Urinary bladder (tissue), 4 donors: ENCODE measurements at places on chromosomes 5 and 9.

- no peak for DNase-seq
Measured at GRCh38 chr5:80620211-80620610, 34.2 kb upstream of the MSH3 start.

GRCh38 chr9:89770531-89771174, 165.8 kb downstream of the GADD45G start:
- no peak for DNase-seq

GRCh38 chr9:135085830-135086546, 1.5 kb upstream of the OLFM1 start:
- peak; percentile 67 for DNase-seq

DNA sequence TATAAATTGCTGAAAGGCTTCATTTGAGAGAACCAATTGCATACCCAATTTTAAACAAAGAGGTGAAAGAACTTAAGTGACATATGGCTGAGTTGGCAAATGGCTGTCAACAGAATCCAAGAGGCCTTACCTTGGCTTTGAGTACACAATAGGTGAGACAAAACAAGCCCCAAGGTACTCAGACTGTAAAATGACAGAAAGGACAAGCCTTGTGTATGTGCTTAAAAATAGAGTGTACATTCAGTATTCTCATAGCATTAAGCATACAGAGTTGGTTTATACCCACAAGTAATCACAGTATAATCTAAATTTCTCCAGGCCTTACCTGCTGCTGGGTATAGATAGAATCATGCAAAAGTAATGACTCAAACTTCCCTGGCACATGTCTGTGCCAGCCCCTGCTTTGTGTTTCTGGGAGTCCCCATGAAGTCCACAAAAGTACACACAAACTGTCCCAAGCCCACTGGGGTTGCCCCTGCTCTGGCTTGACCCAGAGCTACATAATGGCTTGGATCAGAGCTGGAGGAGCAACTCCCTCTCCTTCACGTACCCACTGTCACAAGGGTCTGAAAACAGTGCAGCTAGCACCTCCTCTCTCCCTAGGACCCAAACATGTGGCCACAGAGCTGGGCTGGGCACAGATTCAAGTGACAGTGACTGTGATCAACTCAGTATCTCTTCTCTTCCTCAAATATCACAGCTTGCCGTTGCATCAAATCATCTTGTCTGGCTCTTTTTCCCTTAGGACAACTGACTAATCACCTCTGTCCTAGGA, 250.8 kb downstream of the ENC1 start:
- no peak for DNase-seq

- no peak for DNase-seq
Measured at GRCh38 chr9:109919736-109920408, 139.9 kb downstream of the PALM2AKAP2 start.

- no peak for DNase-seq
Measured at GRCh38 chr5:107067395-107067794, 603.3 kb downstream of the EFNA5 start.

- DNase-seq, result no peak
Measured at GRCh38 chr5:156411957-156412356, 85.0 kb downstream of the SGCD start.

DNA sequence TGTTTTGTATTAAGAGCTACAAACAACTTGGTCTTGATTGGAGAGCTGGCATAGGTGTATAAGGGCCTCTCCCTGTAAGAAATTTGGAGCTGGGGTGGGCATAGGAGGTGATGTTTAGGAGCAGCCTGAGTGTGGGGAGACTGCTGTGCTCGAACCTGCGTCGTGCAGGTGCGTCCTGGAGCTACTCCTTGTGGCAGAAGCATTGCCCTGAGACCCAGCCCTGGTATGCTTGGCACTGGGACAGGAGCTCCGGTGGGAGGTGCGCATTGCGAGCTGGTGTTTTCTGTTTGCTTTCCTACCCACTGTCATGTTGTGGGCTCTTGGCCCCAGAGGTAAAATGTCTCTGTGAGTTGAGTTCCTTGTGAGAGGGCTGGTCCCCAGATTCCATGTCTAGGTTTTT, 46.4 kb downstream of the EHMT1 start:
- DNase-seq, result no peak

DNA sequence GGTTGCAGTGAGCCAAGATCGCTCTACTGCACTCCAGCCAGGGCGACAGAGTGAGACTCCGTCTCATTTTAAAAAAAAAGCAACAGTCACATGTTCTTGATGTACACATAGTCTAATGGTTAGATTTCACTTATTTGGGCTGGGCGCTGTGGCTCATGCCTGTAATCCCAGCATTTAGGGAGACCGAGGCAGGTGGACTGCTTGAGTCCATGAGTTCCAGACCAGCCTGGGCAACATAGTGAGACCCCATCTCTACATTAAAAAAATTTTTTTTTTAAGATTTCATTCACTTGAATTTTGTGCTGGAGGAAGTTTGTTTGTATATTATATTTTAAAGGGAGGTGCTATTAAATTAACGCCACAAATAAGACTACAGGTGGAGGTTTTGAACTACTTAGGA, 21.9 kb downstream of the WNT8A start:
- no peak for DNase-seq

GRCh38 chr5:119355244-119355638, 578 bp upstream of the TNFAIP8 start:
- no peak for DNase-seq

DNA sequence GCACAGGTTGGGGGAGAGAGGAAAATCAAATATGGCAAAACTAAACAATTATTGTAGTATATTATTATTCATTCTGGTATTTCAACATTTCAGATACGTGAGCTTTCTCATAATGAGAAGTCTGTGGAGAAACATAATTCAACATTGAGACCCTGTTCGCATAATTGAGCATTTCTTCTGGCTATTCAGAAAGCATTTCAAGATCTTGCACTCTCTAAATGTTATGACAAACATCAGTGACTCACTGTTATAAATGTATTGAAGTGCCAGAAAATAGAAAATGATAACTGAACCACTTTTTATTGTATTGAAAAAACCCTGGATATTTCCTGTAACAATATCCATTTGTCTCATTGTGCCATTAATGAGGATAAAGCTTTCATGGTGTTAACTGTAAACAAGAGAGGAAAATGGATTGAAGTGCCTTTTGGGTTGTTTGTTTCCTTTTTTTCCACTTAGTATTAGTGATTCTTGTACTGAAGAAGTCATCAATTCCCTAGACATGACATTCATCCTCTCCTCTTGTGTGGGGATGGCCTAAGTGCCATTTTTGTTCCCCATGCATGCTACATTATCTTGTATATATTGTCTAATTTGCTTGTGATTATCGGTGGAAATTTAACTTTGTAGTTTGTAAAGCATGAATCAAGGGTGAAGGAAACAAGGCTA, 124.6 kb downstream of the CAMK4 start:
- no peak for DNase-seq

GRCh38 chr5:97223596-97223995, 40.5 kb upstream of the RIOK2 start:
- DNase-seq, result no peak

GRCh38 chr9:93306081-93306480, 122.1 kb downstream of the WNK2 start:
- DNase-seq, result no peak

- DNase-seq, result no peak
Measured at GRCh38 chr9:111598733-111599091, 735 bp downstream of the PTGR1 start.

GRCh38 chr9:90054810-90055209, 450.0 kb downstream of the GADD45G start:
- no peak for DNase-seq

GRCh38 chr5:66410122-66410521, 186.1 kb upstream of the MAST4 start:
- DNase-seq, result no peak

GRCh38 chr9:36848946-36849345, 185.1 kb downstream of the PAX5 start:
- DNase-seq, result no peak

DNA sequence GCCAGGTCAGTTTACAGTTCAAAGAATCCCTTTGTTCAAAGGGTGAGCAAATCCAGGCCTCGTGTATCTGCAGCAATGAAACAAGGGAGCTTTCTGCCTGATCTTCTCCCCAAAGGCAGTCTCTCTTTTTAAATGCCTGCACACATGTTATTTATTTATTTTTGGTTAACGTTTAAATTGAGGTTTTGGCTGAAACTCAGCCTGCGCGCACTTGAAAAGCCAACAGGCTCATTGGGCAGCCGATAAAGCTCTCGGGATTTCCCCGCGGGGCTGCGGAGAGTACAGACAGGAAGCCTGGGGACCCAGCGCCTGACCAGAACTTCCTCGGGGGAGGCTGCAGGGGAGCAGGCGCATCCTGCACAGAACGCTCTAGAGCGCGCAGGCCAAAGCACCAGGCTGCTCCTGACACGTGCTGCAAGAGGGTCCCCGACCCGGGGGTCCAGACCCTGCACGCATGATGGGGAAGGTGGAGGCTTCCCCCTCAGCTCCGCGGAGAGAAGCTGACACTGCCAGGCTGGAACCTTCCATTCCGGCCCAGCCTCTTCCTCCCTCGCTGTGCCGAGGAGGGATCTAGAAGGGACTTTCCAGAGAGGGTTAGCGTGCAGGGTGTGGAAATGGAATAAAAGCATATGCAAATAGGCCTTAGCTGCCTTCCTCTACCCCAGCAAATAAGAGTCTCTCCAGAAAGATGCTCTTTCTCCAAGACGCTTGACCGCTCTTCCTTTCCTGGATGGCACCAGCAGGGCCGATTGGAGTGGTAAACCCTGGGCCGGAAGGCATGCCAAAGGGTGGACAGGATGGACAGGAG, 46.1 kb downstream of the PTTG1 start:
- peak; percentile 33 for DNase-seq

GRCh38 chr5:58710871-58711270, 128.0 kb downstream of the RAB3C start:
- no peak for DNase-seq

DNA sequence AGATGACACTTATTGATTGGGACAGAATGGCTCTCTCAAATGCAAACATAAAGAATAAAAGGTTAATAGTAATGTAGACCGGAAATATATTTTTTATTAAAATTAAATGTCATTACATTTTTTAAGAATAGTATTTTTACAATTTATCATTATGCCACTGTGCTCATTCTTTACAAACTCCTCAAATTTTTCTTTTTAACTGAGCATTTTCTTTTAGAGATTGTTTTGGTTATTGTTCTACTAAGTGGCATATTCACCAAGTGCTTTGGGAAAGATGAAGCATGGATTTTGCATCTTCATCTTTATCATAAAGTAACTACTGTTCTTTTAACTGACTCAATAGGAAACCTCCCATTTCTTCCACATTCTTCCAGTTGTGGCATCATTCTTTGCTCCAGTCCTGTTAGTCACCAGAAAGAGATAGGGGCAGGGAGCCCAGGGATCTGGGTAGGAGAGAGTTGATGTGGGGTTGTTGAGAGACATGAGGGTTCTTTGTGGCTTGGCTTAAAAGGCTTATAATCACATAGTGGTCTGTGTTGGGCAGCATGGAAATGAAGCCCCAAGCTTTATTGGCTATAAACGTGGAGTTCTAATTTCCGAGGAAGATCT, 69.8 kb downstream of the SYK start:
- no peak for DNase-seq

- no peak for DNase-seq
Measured at GRCh38 chr9:112754578-112754977, 4.0 kb downstream of the SNX30 start.

- no peak for DNase-seq
Measured at GRCh38 chr5:16914108-16914435, 22.0 kb downstream of the MYO10 start.

GRCh38 chr9:122572456-122572855, 10.7 kb downstream of the OR1L8 start:
- no peak for DNase-seq

DNA sequence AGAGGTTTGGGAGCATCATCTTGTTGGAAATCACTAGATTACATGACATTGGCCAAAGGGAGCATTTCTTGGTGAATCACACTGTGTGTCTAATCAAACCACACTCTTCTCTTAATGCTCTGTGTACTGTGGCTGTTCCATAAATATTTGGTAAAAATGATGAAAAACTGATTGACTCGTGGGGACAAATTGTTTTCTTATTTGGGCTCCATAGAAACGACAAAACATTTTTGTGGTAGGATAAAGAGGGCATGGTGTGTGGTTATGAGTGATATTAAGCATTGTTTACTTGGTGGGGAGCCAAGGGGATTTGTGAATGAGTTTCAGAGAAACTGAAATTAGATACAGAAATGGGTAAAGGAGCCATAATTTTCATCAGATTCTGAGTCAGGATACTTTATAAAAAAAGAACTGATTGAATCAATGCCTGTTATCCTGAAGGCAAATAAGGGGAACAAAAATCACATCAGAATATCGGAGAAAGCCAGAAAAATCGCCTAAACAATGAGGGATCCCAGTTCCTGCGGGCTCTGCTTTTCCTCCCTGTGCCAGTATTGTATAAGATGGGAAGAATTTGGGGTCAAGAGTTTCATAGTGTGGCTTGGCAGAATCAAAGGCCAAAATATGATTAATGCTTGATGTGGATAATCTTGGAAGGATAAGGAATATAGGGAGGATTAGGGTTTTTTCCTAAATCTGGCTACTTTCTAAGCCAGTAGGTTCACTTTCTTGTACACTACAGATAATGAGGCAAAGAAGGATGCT, 33.3 kb downstream of the FBXL7 start:
- no peak for DNase-seq

DNA sequence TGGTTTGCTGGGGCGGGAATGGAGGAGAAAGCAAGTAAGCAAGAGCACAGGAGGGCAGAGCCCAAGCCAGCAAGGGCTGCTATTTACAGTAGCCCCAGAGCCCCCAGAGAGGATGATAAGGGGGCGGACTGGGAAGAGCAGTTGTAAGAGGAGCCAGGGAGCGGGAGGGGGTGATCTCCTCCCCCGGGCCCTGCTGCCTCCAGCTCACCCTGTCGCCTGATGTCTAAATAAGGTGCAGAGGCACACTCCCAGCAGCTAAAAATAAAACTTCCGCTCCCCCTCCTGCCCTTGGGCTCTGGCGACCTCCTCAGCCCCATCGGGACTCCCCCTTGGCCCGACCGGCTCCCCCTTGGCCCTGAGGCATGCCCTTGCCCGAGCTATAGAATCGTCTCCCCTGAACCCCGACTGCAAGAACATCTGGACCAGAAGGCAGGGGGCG, 14.4 kb upstream of the CCDC69 start:
- no peak for DNase-seq

GRCh38 chr5:61020415-61020814, 75.4 kb downstream of the NDUFAF2 start:
- no peak for DNase-seq

DNA sequence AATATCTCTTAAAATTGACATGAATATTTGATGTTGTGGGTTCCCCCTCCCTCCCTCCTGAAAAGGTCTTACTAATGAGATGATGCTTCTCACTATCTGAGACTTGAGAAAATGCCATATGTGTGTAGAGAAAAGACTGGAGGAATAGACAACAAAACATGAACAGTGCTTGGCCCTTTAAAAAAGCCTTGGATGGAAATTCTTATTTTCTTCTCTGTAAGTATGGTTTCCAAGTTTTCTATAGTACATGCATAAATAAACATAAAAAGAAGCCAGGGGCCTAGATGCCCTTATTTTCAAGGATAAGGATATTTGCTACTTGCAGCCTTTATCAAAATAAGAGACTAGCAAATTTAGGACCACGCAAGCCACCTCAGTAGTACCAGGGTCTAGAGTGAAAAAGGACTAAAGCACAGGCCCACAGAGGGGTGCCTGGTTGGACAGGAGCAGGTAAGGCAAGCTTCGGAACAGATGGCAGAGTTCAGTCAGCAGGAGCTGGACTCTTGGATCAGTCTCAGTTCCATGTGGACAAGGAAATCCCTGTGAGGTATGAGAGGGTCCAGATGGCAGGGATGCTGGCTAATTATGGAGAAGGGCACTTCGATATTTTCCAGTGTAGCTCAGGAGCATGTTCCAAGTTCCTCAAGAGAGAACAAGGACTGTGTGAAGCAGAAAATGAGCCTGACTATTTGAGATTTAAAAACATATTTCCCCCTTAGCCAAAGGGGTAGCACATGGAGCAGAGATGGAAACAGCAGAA, 4.6 kb upstream of the ANP32B start:
- DNase-seq, result no peak
